ENCODE measurements at places on chromosomes 4 and X.
A peak's percentile ranks its signal among the peaks of the same experiment; 100 is the strongest.

DNA sequence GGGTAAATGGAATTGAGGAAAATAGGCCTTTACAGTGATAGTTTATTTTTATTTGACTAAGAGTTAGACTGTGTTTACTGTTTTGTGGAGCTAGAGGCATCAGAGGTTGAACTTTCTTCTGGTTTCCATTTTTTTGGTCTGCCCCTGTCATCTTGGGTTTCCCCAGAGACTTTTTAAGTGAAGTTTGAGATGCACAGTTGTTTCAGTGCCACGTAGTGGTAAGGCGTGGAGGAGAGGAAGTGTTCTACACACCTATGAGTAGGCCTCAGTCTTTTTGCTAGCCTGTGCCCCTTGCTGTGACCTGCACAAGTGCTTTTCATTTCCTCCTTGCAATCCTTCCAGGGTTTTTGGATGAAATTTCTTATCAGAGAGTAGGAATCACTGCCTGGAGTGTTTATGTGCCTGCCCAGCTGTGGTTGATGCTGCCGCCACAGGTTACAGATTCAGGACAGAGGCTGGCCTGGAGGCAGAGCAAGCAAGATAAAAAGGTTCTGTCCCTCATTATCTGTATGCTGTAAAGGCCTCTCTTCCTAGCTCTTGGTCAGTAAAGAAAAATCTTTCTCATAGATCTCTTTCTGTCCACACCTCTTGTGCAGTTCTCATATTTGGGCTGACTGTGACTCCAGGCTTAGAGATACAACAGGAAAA is 12.5 kb upstream of the HSFX4 start:
- no peak for DNase-seq

GRCh38 chrX:70437921-70438665 is 6.5 kb upstream of the DLG3 start:
- DNase-seq = no peak

DNA sequence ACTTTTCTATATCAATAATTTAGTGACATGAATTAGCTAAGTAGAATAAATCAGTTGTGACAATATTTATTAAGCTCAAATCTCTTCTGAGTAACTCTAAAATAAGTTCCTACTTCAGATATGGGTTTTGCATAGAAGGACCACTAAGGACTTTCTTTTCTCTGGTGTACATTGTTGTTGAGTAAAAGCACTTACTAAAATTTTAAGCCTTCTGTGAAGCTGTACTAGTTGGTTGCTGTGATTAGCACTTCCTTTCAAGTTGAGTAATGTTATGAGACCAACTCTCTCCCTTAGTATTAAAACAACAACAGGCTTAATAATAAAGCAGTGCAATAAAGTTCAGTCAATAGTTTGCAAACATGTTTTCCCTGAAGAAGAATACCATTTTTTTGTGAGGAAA is 667.4 kb upstream of the NDST4 start:
- DNase-seq = no peak

DNA sequence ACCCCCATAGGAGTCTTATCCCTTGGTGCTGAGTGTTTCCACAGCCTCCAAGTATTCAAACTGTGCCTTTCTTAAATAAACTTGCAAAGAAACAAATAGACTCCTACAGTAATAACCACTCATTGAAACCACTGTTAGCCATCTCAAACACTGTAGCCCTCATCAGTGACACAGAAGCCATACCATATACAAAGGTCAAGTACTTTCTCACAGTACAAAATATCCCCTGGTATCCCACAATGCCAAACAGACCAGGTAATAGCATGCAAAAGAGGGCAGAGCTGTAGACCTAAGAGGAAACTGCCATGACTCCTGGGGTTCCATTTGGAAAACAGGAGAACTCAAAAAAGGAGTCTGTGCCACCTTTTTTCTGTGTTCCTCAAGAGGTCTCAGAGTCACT is 173.8 kb upstream of the PPP1R2C start:
- no peak for DNase-seq

GRCh38 chrX:71514367-71515037 is 18.4 kb upstream of the OGT start:
- DNase-seq = no peak

- no peak for DNase-seq
Observed at GRCh38 chr4:166675411-166675810, 558.9 kb downstream of the SPOCK3 start.

DNA sequence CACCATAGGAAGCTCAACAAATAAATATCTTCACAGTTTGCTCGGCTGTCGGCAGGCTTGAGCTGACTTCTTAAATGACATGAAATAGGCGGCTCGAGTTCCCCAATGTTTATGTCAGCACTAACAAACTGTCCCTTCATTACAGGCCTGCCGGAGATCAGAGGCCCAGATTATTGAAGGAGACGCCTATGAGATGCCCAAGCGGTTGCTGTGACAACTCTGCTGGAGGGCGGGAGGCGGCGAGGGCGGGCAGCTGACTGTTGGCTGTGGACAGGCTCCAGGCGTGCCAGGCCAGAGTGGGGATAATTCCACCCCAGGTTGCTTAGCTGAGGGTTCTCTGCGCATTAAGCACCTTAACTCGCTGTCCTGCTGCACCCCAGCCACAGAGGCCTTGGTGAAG is 39.2 kb upstream of the MSX1 start:
- DNase-seq = no peak

DNA sequence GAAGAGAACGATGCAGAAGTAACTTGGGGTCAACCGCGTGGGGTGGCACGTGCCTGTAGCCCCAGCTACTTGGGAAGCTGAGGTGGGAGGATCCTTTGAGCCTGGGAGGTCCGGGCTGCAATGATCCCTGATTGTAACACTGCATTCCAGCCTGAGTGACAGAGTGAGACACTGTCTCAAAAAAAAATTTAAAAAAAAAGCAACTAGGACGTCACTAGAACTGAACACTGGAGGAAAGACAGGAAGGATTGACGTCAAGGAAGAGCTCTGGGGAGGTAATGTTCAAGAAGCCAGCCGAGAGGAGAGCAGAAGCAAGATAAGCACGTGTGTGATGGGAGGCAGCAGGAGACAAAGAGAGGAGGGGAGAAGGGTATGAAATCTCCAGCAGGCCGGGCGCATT is 28.7 kb downstream of the S100G start:
- DNase-seq = no peak

- no peak for DNase-seq
Observed at GRCh38 chr4:120873554-120873953, 49.0 kb downstream of the PRDM5 start.

GRCh38 chr4:61678297-61678696 is 478.2 kb downstream of the ADGRL3 start:
- DNase-seq = no peak

- peak; percentile 51 for DNase-seq
Observed at GRCh38 chr4:15805583-15806517, 27.7 kb downstream of the CD38 start.

DNA sequence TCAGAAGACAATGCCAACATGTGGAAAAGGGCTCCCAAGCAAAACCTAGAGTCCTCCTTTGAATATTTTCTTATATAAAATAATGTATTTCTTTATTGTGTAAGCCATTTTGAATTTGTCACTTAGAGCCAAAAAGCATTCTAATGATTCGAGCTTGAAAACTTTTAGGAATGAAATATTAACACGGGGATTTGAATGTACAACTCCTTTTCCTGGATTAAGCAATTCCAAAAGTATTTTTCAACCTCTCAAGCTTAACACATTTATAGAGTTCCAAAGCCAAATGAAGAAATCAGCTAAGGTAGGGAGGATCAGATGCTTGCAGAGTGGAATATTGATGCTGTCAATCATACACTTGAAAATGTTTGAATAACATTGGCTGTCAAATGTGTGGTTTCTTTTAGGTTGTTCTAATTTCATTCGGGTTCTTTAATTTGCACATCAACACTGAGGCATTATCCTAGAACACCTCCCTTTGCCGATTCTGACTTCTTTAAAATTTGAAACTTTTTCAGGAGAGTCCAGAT is 67.2 kb upstream of the ETNPPL start:
- DNase-seq = no peak

GRCh38 chr4:159071178-159071968 is 31.5 kb upstream of the RAPGEF2 start:
- DNase-seq = no peak

DNA sequence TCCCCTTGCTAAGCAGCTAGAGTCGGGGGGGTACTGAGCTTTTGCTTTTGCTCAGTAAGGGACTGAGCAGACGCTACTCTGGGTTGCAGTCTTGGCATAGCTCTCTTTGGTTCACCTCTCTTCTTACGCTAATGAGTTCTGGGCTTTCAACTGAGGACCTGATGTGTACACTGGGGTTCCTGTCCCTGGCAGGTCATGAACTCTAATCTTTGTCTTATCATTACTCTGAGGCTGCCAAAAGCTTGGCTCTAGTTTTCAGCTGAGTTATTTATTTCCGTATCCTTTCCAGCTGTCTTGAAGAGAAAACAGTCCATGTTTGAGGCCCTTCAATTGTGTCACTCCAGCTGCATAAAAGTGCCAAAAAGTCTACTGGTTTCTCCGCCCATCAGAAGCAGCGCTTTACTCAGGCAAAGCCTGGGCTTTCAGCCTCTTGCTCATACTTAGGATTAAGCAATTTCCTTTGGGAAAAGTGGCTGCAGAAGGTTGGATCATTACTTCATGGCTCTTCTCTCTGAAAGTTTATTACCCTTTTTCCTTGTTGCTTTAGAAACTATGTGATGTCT is 121.0 kb upstream of the STOX2 start:
- DNase-seq = no peak

GRCh38 chrX:153601511-153602110 is 2.7 kb upstream of the CCNQ start:
- DNase-seq = no peak

DNA sequence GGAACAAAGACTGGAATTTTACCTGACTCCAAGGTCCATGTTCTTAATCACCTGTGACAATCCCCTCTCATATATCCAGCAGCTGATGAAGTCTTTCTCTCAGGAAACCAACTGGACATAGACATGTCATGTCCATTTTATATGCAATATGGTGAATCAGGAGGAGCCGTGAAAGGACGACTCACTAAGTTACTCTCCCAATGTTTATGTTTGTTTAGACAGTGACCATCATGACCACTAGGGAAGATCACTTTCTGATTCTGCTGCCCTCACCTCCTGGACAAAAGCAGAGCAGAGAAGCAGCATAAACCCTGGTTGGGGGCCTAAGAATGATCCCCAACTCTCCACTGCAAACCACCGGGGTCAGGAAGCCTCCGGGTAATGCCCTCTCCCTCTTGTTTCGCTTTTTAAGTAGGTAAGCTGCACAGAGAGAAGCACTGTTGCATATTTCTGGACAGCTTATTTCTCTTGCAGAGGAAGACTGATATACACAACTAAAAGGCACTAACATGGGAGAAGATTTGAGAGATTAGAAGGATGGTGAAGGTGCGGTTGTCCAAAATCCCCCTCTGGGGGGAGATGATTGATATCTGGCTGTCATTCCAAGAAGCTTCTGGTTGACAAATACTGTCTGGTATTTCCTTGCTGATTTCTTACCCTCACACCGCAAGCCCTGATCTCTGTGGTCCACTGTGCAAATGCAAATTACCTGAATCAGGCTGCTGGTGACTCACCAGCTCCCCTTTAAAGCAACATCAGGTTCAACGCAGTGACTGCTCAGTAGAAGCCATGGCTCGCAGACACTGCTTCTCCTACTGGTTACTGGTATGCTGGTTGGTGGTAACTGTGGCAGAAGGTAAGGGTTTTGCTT is at the start of gene ODAPH:
Gene ODAPH (plus strand): TSS at position 773 of the 871 bp plus-strand sequence. CDS start 17 bp downstream, at position 790.
- DNase-seq = peak; percentile 21

GRCh38 chr4:1458581-1458980 is 52.3 kb upstream of the NKX1-1 start:
- DNase-seq = no peak

GRCh38 chr4:153804722-153805121 is 15.8 kb upstream of the SFRP2 start:
- no peak for DNase-seq

- DNase-seq = no peak
Observed at GRCh38 chr4:23889814-23890341, at the start of gene PPARGC1A. PPARGC1A (minus strand) TSS chr4:23890047; CDS start chr4:23889957, 90 bp downstream.

DNA sequence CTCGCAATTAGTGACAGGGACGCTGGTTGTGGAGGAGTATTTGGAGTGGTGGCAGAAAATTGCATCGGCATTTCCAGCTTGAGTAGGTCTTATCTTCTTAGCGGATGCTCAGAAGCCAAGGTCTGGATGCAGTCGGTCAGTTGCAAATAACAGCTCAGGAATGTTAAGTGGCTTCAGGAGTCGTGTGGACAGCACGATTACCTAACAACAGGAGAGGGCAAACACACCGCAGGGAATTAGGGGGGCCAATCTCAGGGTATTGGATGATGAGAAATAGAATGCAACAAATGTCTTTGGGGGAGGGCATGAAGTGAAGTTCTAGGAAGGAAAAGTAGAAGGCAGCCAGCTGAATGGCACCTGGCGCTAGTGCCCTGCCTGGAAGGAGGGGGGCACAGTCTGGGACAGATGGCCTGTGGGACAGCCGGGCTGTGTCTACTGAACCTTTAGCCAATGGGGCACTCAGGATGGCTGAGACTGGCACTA is 11.8 kb downstream of the RASL11B start:
- no peak for DNase-seq

- no peak for DNase-seq
Observed at GRCh38 chr4:93178279-93178678, 650.3 kb upstream of the ATOH1 start.

- peak; percentile 63 for DNase-seq
Observed at GRCh38 chr4:47662975-47663374, 174.9 kb downstream of the CORIN start.

All from HAP-1 (cell line).